ENCODE measurements at places on chromosomes 12 and 14.

- DNase-seq = peak; percentile 2
Measured at GRCh38 chr12:85468356-85469157, 188.5 kb downstream of the ALX1 start.

DNA sequence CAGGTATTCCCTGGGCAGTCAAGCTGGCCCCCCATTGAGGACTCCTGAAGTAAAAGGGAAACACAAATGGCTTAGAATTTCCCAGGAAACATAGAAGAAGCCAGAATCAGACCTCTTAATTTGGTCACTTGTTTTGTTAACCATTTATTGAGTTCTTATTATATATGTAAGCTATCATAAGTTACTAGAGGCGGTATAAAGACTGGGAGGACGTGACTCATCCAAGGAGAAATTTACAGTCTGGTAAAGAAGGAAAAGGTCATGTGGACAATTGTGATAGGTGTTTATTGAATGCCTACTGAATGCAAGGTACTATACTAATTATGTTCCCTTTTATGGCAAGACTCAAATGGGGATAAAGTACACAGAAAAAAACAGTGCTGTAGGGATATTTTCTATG, 146.7 kb downstream of the DYRK2 start:
- no peak for DNase-seq

GRCh38 chr12:48815126-48816110, 2.9 kb upstream of the CACNB3 start:
- DNase-seq = peak; percentile 52

GRCh38 chr12:104708891-104709290, 249.2 kb downstream of the SLC41A2 start:
- DNase-seq = no peak

GRCh38 chr14:66468778-66469367, 17.3 kb upstream of the CCDC196 start:
- DNase-seq = no peak

DNA sequence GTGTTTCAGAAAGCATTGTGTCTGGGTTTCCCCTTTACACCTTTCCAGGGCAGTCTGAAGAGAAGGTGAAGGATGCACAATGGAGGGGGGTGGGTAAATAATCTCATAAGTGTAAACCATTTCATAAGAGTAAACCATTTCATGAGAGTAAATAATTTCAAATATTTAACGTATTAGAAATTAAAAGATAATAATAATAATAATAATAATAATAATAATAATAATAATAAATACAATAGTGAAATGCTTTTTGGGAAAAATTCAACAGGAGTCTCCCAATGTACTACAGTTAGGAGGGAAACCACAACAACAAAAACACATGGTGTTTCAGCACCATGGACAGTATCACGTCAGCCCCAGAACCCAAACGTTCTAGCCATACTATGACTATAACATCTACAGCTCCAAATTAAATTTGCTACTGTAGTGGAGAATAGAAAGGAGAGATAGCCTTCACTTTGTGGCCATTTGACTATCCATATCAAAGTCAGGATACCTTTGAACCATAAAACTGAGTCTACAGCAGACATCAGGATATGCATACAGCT, 691.8 kb downstream of the BCL11B start:
- DNase-seq = no peak

GRCh38 chr14:72892103-72892878, 1.6 kb downstream of the DPF3 start:
- no peak for DNase-seq

- DNase-seq = no peak
Measured at GRCh38 chr12:6752167-6752920, 597 bp downstream of the MLF2 start.

- DNase-seq = no peak
Measured at GRCh38 chr14:55038708-55039107, 11.7 kb downstream of the SOCS4 start.

Measured in GM19239 (cell line).